ENCODE measurements at places on chromosomes 13 and 19.

GRCh38 chr19:10796653-10797052 is 39.4 kb downstream of the TMED1 start:
- DNase-seq, result no peak

GRCh38 chr19:9014803-9015202 is 4.6 kb upstream of the MUC16 start:
- no peak for DNase-seq

DNA sequence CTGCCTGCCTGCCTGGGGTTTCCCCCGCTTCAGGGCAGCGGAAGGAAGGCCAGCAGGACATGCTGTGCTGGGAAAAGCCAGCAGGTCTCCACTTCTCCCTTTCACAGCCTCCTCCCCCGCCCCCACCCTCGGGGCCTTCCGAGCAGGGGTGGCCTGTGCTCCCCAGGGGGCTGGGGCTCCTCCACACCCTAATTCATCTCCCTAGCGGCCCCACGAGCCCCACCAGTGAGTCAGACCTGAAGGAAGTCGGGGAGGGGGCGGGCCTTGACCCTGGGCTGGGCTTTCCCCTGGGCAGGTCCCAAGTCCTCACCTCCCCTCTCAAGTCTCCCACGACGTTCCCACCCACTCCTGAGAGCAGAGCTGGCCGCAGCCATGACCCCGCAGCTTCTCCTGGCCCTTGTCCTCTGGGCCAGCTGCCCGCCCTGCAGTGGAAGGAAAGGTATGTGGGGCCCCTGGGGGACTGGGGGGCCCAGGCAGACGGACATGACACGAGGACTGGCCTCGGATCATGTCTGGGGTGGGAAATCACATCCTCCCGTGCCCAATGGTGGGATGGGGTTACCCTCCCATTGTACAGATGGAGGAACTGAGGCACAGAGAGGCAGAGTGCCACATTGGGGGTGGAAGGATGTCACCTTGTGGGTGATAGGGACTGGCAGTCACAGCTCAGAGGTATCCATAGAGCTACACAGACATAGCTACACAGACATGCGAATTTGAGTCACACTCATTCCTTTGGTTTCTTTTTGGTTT is at the start of gene EBI3:
EBI3 (plus strand) TSS at position 345 of the 753 bp plus-strand sequence; CDS start at position 373, 28 bp downstream.
- no peak for DNase-seq

DNA sequence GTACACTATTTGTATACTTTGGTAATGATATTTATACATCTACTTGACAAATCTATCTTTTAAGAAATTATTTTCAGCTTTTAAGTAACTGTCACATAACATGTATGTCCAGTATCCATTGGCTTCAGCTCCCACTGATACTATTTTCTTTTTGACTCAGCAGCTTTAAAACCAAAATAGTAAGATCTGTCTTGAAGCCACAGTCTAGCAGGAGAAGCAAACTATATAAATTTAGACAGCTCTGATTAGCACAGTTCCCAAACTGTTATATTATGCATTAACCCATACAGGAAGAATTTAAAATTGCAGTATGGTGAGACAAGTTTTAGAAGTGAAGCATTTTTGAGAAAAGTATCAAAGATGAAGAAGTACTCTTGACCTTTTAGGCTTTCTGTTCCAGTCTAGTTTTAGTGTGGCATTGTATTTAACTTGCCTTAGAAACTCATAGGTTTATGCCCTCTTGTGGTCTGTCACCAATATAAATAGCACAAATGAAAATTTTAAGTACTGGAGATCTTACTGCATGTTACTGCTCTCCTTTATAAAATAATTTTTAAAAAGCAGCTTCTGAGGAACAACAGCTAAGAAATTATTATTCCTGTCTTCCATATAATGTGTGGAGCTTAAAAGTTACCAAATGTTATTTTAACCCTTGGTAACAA is 24.7 kb downstream of the URI1 start:
- no peak for DNase-seq

DNA sequence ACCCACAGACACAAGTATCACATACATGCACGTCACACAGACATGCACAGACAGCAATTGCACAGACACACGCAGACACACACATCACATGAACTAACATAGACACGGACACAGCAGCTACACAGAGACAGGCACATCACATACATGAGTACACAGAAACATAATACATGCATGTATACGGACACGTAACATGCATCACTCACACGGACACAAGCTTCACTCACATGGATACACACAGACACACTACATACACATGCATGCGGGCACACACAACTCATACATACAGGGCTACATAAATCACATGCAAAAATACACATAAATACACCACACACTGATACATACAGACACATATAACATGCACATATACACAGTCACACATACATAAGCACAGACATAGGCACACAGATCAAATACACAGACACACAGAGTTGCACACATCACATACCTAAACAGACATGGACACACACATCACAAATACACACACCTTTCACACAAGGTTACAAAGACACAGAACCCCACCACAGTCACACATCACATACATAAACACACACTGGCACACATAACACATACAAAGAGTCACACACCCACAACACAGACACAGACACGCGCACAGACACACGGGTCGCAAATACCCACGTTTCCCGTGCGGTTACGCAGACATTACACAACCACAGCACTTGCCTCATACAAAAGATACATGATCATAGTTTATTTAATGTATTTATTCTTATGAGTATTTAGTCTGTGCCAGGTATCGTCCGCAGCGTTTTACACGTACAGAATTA is 1.1 kb upstream of the LMTK3 start:
- DNase-seq, result no peak

- no peak for DNase-seq
Observed at GRCh38 chr13:49082653-49083536, 107.2 kb downstream of the FNDC3A start.

DNA sequence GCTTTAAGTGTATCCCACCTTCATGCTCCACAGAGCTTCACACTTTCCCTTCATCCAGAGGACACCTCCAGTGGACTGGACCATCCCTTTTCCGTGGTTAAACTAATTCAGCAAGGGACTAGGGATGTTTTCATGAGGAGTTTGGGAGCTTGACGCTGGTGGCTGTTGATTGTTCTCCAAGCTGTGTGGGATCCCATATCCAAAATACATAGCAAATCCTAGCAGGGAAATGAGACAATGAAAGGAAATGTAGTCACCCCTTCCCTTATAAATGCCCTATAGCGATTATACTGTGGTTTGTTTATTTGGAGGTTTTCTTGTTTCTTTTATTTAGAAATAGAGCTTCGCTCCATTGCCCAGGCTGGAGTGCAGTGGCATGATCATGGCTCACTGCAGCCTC is 31.6 kb upstream of the DPRX start:
- no peak for DNase-seq

DNA sequence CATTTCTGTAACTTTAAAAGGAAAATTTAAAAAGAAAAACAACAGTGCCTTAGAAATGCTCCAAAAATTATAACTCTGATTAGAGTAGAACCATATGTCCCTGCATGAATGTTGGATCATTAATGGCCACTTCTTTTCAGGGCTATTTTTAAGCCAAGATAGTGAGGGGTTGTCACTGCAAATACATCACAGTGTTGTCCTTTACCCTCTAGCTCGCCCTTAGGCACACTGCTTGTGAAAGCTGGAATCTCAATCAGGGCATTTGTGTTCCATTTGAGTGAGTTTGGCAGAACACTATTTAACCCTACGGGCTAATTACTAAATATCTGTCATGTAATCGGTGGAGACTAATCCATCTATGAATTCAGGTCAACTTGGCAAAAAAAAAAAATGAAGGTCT is 212.2 kb downstream of the NHLRC3 start:
- DNase-seq, result no peak

Data from activated CD8-positive, alpha-beta memory T cell treated with anti-CD3 and anti-CD28 coated beads for 1 hour (primary cell).